Activated naive CD4-positive, alpha-beta T cell treated with anti-CD3 and anti-CD28 coated beads for 36 hours (primary cell): ENCODE measurements at places on chromosomes 5 and 9. TPM values are rescaled to one million over a fixed set of nuclear protein-coding genes. Genes with fewer than 3 reads are reported as not detected.

Gene SHOC1
- not detected for total RNA-seq

Gene PDLIM7
- total RNA-seq = 41.2 TPM

Gene LCN9
- total RNA-seq = not detected

Gene PTGR1
- 1.6 TPM for total RNA-seq

Gene LCNL1
- total RNA-seq = not detected

Gene ZNF367
- 36.1 TPM for total RNA-seq

DNA sequence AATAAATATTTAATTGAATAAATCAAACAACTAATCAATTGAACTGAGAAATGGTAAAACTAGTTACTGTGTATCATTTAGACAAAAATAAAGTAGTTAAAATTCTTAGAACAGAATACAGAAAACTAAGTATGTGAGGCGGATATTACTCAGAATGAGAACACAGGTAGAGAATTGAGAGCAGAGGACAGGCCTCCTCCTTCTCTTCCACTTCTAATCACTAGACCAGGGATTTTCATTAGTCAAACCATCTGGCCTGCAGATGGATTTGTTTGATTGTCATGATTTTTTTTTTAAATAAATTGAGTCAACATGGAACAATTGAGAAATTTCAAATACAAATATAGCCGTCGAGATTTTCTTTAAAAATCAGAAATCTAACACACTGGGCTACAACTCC is 198.6 kb upstream of the HMHB1 start:
- DNase-seq = no peak
- H3K4me3 ChIP-seq = no peak overlapping the region
- H3K4me1 ChIP-seq = no peaks in the 10 kb centered on the region
- H3K36me3 ChIP-seq = peaks cover 1% of the 10 kb centered on the region
- H3K27ac ChIP-seq = no peak overlapping the region
- peaks cover 16% of the 10 kb centered on the region for H3K27me3 ChIP-seq

DNA sequence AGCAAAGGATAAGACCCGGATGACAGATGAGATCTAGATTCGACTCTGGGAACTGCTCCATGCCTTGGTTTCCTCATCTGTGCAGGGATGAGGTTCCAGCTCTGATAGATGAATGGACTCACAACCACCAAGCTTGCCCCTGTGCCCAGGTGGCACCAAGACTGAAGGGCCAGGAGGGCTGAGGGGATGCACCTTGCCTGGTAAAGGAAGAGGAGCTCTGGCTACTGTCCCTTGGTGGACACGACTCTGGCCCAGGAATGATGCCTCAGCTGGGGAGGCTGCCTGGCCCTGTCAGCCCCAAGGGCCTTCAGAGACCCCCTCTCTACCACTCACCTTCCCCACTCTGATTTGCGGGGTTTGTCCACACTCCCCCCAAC is 24.9 kb upstream of the ANXA6 start:
- H3K4me1 ChIP-seq = peaks cover 11% of the 10 kb centered on the region
- DNase-seq = no peak
- H3K36me3 ChIP-seq = peaks cover 9% of the 10 kb centered on the region
- H3K4me3 ChIP-seq = no peak overlapping the region
- peak overlapping the region; percentile 43 for H3K27ac ChIP-seq

DNA sequence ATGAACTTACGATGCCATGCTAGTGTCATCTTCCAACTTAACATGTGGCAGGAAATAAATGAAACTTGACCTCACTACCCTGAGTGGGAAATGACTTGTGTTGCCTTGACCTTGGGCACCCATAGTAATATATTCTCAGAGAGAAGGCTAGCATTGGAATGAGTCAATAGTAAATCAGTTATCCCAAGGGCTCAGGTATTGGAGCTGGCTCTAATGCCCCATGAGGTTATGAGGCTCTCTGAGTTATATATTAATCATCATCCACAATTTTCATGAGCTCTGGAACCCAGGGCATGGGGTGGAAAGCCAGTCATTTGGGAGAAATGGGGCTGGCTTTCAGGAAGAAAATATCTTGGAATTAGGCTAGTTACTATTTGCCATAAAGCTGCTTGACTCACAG is 42.4 kb upstream of the SMIM32 start:
- H3K4me3 ChIP-seq = no peak overlapping the region
- no peaks in the 10 kb centered on the region for H3K4me1 ChIP-seq
- H3K36me3 ChIP-seq = no peaks in the 10 kb centered on the region

DNA sequence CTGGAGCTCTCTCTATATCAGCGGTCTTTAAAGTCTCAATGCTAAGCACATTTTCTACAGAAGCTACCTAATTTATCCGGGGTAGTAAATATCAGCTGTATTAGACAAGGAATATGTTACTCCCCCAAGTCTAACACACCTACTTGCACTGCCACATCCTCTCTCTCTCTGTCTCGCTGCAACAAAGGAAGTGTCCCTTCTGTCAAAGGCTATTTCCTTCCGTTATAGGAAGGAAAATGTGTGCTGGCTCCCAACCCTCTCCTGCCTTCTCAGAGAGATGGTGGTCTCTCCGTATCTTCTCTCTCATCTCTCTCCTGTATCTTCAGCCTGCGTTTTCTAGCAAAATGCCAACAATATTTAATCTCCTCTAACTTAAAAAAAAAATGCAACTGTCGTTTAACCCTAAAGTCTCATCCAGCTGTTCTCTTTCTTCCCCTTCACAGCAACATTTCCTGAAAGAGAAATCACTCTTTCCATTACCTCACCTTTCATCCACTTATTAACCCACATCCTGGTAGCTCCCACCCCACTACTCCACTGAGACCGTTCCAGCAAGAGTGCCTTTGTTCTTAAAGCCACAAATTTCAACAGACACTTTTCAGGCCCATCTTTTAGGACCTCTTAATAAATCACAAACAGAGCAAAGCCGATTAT is 2.3 kb downstream of the TTF1 start:
- H3K36me3 ChIP-seq = peaks cover 41% of the 10 kb centered on the region
- peak; percentile 55 for DNase-seq
- H3K4me3 ChIP-seq = peak overlapping the region; percentile 95

GRCh38 chr5:72559866-72560766 is 52.9 kb upstream of the ZNF366 start:
- DNase-seq = no peak
- H3K27me3 ChIP-seq = peaks cover 44% of the 10 kb centered on the region
- H3K4me1 ChIP-seq = peaks cover 25% of the 10 kb centered on the region
- no peaks in the 10 kb centered on the region for H3K36me3 ChIP-seq
- H3K27ac ChIP-seq = no peak overlapping the region

- no peak for DNase-seq
- H3K4me3 ChIP-seq = no peak overlapping the region
- H3K27ac ChIP-seq = no peak overlapping the region
- peaks cover 5% of the 10 kb centered on the region for H3K27me3 ChIP-seq
- H3K36me3 ChIP-seq = no peaks in the 10 kb centered on the region
- no peaks in the 10 kb centered on the region for H3K4me1 ChIP-seq
Observed at GRCh38 chr5:5585751-5586341, 163.4 kb downstream of the ICE1 start.

GRCh38 chr9:75891771-75892215 is 1.3 kb downstream of the PCSK5 start:
- DNase-seq = peak; percentile 24
- peak overlapping the region; percentile 66 for H3K27ac ChIP-seq
- peaks cover 41% of the 10 kb centered on the region for H3K4me1 ChIP-seq
- H3K27me3 ChIP-seq = no peaks in the 10 kb centered on the region

GRCh38 chr9:93156475-93157008 is 22.5 kb upstream of the NINJ1 start:
- no peak overlapping the region for H3K4me3 ChIP-seq
- H3K36me3 ChIP-seq = peaks cover 2% of the 10 kb centered on the region
- no peaks in the 10 kb centered on the region for H3K27me3 ChIP-seq

DNA sequence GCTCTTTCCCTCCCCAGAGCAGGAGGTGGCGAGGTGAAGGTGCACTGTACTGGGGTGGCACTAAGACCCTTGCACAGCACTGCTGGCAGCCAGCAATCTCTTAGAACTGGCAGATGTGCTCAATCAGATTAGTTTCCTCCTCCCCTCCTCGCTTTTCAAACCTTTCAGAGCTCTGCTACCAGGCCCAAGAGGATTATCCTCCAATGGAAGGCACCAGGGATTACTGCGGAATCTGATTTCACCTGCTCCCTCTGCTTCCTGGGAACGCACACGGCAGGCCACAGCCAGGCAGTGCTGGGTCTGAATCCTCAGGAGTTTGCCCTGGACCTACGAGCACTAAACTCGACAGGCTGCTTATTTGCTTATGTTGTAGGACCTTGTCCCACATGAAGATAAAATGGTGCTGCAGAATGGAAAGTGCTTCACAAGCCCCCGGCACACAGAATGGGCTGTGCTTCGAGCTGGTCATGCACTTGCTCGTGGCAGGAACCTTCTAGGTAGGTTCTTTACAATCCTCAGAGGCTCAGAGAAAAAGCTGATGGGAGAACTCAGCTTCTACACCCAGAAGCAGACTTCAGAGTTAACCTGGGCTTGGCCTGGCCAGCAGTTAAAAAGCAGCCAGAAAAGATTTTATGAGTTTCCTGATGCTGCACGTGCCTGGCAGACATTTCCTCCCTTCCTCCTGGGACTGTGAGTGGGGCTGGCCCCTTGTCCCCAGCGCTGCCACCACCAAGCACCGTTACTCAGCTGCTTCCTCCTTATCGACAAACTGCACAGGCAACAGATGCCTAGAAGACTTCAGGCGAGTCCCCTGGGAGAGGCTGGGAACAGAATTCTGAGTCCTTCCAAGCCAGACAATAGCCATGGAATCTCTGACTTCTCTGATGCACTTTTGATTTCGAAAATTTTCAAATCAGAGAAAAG is 33.1 kb downstream of the FABP6 start:
- H3K27ac ChIP-seq = no peak overlapping the region
- no peaks in the 10 kb centered on the region for H3K4me1 ChIP-seq
- H3K27me3 ChIP-seq = peaks cover 12% of the 10 kb centered on the region
- DNase-seq = no peak

DNA sequence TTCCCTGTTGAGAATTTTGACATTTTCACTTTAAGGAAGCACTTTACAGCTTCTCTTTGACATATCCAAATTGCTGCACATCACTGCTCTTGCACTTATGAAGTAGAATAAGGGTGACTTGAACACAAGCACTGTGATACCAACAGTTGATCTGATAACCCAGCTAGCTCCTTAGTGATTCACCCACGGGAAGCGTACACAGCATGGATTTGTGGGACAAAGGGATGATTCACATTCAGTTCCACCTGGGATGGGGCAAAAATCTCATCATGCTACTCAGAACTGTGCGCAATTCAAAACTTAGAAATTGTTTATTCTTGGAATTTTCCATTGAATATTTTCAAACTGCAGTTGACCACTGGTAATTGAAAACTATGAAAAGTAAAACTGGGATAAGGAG is 1565.5 kb upstream of the CDH9 start:
- no peaks in the 10 kb centered on the region for H3K36me3 ChIP-seq
- no peak overlapping the region for H3K4me3 ChIP-seq
- no peak for DNase-seq
- H3K4me1 ChIP-seq = no peaks in the 10 kb centered on the region

GRCh38 chr9:131960851-131961495 is 118.7 kb downstream of the MED27 start:
- H3K36me3 ChIP-seq = peaks cover 18% of the 10 kb centered on the region
- H3K4me1 ChIP-seq = no peaks in the 10 kb centered on the region
- DNase-seq = no peak

DNA sequence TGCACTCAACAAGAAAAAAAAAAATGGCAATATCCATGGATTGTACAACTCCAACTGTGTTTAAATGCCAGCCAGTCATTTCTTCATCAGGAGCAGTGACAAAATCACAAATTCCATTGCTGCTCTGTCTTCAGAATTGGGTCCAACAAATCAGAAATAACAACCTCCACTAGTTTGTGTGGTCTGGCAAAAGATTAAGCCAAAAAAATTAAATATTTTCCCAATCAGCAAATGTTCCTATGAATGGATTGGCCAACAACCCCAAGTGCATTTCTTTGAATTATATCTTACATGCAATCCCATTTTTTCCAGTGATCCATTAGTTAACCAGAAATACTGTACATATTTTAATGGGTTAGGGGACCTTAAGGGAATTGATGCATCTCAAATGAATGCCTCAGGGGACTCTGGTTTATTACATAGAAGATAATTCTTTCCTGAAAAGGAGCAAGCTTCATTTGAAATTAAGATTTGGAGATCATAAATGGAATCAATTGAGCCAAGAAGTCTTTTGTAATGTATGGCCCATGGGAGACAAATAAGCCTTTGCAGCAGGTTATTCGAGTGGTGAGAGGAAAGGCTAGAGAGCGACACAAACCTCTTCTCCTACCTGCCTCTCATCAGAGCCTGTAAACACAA is 131.8 kb downstream of the TLE1 start:
- no peak for DNase-seq
- no peak overlapping the region for H3K4me3 ChIP-seq
- H3K36me3 ChIP-seq = no peaks in the 10 kb centered on the region
- no peaks in the 10 kb centered on the region for H3K4me1 ChIP-seq
- H3K27me3 ChIP-seq = peaks cover 10% of the 10 kb centered on the region

DNA sequence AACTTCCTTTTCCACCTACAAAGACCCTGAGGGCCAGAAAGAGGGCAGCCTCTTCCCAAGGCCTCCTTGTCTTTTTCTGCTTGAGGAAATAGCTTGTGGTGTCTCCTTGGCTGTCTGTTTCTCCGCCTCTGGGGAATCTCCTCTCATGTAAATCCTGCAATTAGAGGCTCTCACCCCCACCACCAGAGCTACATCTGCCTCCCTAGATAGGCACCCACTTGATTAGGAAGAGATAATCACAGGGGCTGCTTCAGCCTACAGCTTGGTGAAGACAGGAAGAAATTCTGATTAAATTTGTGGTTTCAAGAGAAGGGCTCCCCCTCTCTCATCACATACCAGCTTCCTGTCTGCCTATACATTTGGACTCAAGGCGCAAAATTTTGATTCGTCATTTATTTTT is 75.6 kb downstream of the TLR4 start:
- H3K27me3 ChIP-seq = peaks cover 3% of the 10 kb centered on the region
- no peak overlapping the region for H3K27ac ChIP-seq
- DNase-seq = no peak
- no peaks in the 10 kb centered on the region for H3K36me3 ChIP-seq

DNA sequence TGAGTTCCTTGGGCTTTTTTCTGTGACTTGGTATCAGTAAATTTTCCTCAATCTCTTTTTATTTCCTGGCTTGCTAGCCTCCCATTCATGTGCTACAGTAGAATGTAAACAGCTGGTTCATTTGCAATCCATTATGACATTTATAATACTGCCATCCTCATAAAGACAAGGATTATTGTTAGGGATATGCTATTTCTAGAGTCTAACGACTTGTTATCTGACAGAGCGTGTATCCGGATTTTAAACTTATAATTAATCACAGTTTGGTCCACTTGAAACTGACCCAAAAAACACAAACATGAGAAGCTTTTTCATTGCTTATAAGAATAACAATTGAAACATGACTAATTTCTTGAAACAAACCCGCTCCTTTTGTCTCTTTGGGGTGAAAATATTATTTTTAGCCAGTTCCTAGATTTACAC is 585.8 kb downstream of the TLE4 start:
- DNase-seq = no peak
- H3K27ac ChIP-seq = no peak overlapping the region
- H3K36me3 ChIP-seq = no peaks in the 10 kb centered on the region
- H3K4me3 ChIP-seq = no peak overlapping the region
- peaks cover 14% of the 10 kb centered on the region for H3K27me3 ChIP-seq

DNA sequence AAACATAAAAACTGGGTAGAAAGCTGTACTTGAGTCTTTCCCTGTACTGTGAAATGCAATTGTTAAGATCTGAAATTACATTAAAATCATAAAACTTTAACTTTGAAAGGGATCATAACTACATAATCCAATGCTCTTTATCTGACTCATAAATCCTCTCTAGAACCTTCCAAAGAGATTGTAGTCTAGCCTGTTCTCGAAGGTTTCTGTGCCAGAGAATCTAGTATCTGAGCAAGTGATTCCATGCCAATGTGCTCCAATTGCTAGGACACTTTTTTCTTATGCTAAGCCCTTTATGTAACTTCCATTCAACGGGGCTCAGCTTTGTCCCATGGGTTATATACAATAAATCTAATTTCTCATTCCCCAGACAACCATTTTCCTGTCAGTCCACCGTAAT is 21.1 kb downstream of the DDX31 start:
- peaks cover 7% of the 10 kb centered on the region for H3K4me1 ChIP-seq
- peaks cover 46% of the 10 kb centered on the region for H3K36me3 ChIP-seq
- DNase-seq = no peak
- H3K27me3 ChIP-seq = no peaks in the 10 kb centered on the region
- H3K4me3 ChIP-seq = no peak overlapping the region
